ENCODE measurements at places on chromosomes 12 and 14. TPM values are rescaled to one million over a fixed set of nuclear protein-coding genes. Genes with fewer than 3 reads are reported as not detected.

AQP2 gene
- polyA plus RNA-seq = not detected

SRRM4 gene
- polyA plus RNA-seq = not detected

GRCh38 chr12:57754411-57755193, at the start of gene MARCHF9:
Gene MARCHF9, plus strand, starts transcription at chr12:57755103. Its CDS starts 426 bp downstream, at chr12:57755529.
- no peak for DNase-seq

HOXC10 gene
- not detected for polyA plus RNA-seq

IFNG-AS1 gene
- polyA plus RNA-seq = not detected

JPH4 gene
- 0.05 TPM for polyA plus RNA-seq

STAT2 gene
- polyA plus RNA-seq = 104 TPM

DNA sequence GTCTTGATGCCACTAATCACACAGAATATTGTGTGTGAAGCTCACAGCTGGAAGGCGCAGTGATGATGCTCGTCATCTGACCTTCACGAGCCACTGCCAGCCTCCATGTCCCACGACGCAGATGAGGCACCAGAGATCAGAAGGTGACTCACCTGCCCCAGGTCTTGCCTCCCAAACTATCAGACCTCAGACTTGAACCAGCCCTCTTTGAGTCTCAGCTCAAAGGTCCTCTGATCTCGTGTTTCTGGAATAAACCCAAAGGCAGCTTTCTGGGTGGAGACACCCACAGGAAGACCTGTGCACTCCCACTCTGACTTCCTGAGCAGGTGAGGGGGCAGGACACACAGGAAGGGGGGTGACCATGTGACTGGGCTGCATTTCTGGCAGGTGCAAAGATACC, 19.6 kb upstream of the CHGA start:
- DNase-seq = no peak

OR6C3 gene
- not detected for polyA plus RNA-seq

DNA sequence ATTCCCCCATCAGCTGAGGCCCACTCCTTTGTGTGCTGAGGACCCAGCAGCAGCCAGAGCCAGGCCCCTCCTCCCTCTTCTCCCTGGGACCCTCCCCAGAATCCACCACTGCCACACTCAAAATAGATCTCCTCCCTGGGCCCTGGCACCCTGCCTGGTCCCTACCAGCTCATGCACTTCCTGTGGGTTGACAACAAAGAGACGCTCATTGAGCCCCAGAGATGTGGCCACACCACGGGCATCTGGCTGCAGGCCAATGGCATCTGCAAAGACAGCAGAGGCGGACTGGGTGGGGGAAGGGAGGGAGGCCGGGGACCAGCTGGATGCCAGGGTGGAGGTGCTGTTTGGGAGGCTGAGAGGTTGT, 16.0 kb upstream of the ENDOU start:
- peak; percentile 45 for DNase-seq

DNA sequence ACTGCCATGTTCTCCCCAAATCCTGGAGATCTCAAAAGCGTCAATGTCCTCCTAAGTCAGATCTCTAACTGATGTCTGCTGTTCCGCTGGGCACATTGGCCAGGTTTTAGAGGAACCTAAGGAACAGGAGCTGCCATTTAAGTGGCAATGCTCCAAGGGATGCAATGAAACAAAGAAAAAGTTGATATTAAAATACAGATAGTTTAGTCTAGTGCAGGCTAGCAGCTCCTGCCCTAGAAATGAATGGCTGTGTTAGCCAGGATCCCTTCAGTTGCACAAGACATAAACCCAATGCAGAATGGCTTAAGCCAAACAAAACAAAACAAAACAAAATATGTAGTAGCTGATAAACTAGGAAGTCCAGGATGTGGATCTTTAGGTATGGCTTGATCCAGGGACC, 144.1 kb downstream of the HMGA2 start:
- no peak for DNase-seq

DNA sequence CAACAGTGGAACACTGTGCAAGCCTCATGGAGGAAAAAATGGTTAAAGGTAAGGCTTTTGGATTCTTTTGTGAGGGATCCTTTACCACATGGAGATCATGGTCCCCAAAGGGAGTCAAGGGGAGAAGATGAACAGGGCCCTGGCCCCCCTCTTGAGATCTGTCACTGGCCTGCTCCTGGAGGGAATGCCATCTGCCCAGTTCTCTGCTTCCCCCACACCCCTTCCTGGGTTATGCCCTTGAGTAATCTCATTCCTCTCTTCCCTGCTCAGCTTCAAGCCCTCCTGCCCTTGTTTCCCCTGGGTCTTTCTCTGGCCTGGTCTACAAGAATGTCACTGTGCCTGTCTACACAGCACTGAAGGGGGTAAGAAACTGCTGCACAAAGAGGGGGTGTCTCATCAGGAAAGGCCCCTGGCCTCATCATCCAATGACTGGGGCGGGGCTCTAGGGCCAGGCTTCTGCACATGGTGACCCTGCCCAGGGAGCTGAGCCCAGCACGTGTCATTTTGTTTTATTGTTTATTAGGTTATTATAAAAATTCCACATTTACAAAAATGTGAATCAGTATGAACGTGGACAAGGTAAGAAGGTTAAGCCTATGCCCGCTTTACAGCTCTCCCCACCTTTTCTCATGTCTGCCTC, 30.3 kb downstream of the PIGH start:
- DNase-seq = no peak

GUCY2C gene
- not detected for polyA plus RNA-seq

ZDHHC22 gene
- not detected for polyA plus RNA-seq

DNA sequence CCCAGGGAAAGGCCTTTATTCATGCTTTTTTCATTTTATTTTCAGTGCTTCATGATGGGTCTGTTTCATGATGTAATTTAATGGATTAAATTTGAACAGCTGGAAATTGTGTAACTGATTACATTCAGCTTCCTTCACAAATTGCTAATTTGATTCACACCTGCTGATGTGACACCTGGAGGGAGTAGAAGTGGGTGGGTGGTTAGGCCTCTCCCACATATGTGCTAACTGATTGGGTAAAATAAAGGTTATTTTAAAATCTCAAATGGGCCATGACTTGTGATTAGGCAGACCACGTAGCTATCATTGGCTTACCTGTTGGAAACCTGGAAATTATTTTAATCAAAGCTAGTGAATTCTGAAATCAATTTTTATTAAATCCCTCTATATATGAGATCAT, 142.1 kb downstream of the GXYLT1 start:
- no peak for DNase-seq

TAS2R7 gene
- polyA plus RNA-seq = not detected

CAPZA3 gene
- not detected for polyA plus RNA-seq

DNA sequence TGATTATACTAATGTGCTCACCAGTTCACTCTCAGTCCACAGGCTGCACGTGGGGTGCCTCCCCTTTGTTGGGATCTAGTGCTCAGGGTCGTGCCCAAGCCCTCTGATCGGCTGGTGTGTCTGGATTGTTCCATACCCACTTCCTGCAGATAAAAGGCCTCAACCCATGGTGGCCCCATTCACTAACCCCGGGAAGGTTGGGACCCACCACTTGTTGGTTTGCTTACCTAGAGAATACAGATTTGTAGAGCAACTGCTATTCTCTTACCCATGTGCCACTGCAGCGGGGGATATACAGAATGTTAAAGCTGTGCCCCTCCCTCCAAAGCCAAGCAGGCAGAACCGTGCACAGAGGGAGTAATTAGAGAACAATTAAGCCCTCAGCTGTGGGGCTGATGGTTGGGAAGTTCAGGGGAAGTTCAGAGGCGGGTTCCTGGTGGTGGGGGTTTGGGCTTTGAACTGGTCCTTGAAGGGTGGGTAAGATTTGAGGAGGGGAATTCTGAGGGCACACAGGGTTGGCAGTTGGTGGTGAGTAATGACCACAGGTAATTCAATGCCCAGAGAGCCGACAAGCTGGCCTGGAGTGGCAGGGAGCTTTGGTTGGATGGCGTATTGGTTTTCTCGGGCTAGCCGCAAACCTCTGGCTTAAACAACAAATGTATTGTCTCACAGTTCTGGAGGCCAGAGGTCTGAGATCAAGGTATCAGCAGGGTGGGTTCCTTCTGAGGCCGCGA, 68.8 kb downstream of the ADCK1 start:
- DNase-seq = no peak

GRCh38 chr14:96309896-96310330, 53.2 kb downstream of the ATG2B start:
- peak; percentile 6 for DNase-seq

GRCh38 chr12:117236456-117237001, 46.3 kb upstream of the FBXO21 start:
- peak; percentile 68 for DNase-seq

CCDC92 gene
- 49.5 TPM for polyA plus RNA-seq

- peak; percentile 6 for DNase-seq
Measured at GRCh38 chr14:35046751-35047536, 872 bp downstream of the FAM177A1 start.

GRCh38 chr14:54188064-54188666, 208.6 kb upstream of the CDKN3 start:
- DNase-seq = no peak

- peak; percentile 19 for DNase-seq
Measured at GRCh38 chr14:71713451-71713850, 218.8 kb upstream of the RGS6 start.

DNA sequence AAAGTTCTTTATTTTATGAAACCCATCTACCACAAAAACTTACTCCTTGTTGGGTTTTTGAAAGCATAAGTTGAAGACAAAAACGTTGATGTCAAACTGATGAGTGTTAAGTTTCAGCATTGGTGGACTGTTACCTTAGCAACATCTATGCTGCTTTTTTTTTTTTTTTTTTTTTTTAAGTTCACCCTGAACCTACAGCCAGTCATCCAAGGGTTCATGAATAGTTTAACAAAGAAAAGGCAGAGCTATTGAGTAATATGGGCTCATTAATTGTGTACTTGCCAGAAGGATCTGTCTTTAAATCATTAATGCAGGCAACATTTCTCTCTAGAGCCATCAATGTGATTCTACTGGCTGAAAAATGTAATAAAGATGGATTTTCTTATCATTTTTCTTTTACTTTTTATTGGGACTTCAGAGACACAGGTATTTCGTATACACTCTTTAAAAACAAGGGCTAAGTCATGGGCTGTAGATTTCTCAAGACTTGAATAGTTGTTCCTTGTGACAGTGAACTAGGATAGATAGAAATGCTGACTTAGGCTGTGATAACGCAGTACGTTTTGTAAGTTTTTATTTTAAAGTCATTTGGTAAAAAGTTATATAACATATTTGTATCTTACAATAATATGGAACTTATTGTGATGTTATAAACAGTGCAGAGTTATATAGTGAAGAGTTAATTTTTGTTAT, at the start of gene PTPRQ:
Gene PTPRQ (plus strand): TSS at position 262 of the 693 bp plus-strand sequence. CDS start 111 bp downstream, at position 373.
- DNase-seq = peak; percentile 43

- DNase-seq = no peak
Measured at GRCh38 chr12:84601483-84601882, 311.1 kb downstream of the SLC6A15 start.

DNA sequence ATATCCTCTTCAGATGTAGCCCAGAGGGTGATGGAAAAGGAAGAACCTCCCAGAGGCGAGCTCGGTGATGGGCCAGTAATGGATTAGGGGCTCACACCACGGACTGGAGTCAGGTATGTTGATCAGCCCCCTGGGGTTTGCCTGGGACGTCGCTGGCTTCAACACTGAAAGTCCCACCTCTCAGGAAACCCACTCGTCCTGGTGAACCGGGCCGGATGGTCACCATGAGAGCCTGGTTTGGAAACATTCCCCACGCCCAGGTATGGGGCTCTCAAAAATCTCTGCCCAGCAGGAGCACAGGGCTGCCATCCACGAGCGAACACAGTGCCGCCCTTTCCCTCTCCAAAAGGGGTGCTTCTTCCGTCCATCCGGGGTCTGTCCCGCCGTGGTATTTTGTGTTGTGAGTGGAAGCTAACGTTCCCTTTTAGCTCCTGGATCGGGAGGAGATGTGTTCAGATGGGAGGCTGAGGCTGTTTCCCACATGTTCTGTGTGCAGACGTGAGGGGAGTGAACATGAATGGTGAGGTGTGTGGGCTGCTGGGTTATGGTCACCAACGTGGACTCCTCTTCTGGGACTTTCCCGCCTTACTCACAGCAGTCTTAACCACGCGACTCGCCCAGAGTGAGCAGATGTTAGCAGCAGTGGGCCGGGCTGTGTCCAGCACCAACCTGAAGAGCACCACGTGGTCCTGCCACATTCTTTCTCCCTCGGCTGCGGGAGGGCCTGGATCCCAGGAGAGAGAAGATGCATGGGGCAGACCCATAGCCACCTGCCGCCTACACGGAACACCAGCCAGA, 139.2 kb downstream of the KIF26A start:
- no peak for DNase-seq

GRCh38 chr12:68497702-68498101, 113.0 kb upstream of the RAP1B start:
- DNase-seq = peak; percentile 85

SDR9C7 gene
- not detected for polyA plus RNA-seq

GRCh38 chr12:4771172-4771959, 51.2 kb downstream of the GALNT8 start:
- DNase-seq = no peak

WASHC3 gene
- 150 TPM for polyA plus RNA-seq

DNA sequence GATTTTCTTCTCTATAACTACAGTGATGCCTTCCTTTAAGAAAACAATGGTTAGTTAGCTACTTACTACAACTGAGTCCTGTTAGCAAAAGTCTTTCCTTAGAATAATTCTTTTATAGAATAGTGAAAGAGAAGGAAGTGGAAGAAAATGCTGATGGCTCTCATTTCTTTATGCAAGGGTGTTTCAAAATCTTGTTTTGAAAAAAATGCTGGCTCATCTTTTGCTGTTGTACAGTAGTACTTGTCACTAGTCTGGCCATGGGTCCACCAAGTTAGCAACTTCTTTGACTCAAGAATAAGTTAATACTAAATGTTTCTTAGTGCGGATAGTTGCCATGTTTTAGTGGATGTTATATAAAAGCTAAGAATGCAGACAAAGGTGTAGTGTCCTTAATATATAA, 225.4 kb downstream of the PTPRO start:
- DNase-seq = no peak

- peak; percentile 92 for DNase-seq
Measured at GRCh38 chr12:122895704-122896636, at the start of gene VPS37B. Gene VPS37B, minus strand, starts transcription at chr12:122896124. Its CDS starts 62 bp downstream, at chr12:122896062.

- DNase-seq = peak; percentile 73
Measured at GRCh38 chr12:11508699-11509098, 113.3 kb upstream of the PRB2 start.

SLC10A1 gene
- not detected for polyA plus RNA-seq

GRCh38 chr12:53219292-53219955, 12.4 kb upstream of the ITGB7 start:
- peak; percentile 84 for DNase-seq

C1QL4 gene
- polyA plus RNA-seq = not detected

GRCh38 chr12:16096273-16096849, 181.1 kb downstream of the SLC15A5 start:
- no peak for DNase-seq

DHRS2 gene
- not detected for polyA plus RNA-seq

CDK2 gene
- polyA plus RNA-seq = 16.2 TPM

- no peak for DNase-seq
Measured at GRCh38 chr14:36426836-36427235, 93.2 kb downstream of the NKX2-1 start.

FGF6 gene
- polyA plus RNA-seq = not detected

IRAK3 gene
- 3.1 TPM for polyA plus RNA-seq

DNA sequence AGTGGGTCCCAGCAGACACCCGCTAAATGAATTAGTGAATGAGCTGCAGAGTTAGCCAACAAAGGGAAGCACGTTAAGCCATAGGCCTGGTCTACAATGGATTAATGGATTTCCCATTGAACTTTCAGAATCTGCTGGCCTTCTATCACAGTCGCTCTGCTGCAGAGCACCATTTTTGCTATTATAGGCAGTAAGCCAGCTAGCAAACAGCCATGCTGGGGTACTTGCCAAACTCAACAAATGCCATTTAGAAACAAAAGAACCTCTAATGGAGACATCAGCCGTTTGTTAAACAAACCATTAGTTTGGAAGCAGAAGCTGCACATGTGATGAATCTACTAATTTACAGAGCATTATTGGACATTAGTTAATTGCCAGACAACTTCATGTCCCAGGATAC, 181.1 kb upstream of the STXBP6 start:
- no peak for DNase-seq

All from GM23248 (cell line).